ENCODE measurements at places on chromosomes 11 and 22.

DNA sequence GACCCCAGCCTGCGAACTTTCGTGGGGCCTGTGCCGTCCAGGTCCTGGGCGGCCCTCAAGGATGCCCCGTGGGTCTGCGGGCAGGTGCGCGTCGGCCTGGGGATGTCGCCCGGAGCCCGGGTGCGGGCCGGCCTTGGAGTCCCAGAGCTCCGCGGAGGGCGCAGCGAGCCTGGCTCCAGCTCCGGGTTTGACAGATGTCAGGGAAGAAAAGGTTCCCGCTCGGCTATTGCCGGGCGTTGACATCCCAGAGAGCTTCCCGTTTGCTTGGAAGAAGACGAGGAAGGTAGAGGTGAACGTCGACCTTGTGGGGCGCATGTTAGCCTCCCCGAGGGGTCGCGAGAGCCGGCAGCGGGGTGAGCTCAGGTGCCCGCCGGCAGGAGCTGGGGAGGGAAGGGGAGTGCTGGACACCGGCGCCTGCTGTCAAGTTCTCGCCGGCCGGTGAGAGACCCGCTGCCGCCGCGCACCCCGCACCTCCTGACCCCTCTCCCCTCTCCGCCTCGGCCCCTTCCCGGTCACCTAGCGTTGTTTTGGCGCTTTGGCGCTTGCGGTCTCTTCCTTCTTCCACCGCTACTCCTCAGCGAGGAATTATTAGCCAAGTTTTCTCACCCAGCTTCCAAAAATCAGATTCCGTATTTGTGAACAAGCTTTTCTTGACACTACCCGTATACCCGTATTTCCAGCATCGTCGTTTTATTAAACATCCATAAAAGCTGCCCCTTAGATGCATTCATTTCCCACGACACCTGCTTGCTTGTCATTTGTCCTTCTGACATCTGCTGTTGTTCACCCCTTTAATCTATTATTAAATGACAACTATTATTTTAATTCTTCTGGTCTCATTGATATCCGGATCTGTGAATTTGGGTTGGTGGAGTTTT lies 1.3 kb downstream of the BMAL1 start:
- no peak for DNase-seq

- DNase-seq: no peak
Measured at GRCh38 chr11:16778286-16778685, 39.8 kb downstream of the C11orf58 start.

DNA sequence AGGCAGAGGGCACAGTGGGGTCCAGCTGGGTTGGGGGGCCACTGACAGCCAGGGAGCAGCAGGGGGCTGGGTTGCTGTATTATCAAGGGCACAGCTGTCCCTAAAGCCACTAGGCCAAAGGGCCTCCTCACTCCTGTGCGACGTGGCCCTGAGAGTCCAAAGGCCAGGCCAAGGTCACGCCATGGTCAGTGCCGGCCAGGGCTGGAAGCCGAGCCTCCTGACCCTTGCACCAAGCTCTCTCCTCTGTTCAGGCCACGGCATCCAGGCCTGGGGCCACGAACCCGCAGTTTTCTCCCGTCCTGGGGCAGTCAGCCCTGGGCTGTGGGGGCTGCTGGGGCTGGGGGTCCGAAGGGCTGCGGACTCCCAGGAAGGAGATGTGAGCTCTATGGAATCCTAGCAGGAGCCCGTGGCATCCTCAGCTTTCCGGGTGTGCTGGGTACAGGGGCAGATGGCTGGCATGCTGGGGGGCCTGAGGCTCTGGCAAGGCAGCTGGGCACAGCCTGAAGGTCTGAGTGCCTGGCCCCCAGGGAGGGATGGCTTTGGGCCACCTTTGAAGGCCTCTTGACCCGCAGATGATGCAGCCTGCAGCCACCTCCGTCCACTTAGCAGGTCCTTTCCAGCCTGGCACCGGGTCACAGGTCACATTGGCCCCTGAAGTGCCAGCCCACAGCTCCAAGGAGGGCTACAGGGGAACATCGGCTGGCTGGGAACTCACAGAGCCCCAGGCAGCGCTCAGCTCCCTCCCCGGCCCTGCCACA lies 17.3 kb upstream of the PPARA start:
- no peak for DNase-seq

- DNase-seq: no peak
Measured at GRCh38 chr22:35622191-35622913, 5.2 kb upstream of the MB start.

DNA sequence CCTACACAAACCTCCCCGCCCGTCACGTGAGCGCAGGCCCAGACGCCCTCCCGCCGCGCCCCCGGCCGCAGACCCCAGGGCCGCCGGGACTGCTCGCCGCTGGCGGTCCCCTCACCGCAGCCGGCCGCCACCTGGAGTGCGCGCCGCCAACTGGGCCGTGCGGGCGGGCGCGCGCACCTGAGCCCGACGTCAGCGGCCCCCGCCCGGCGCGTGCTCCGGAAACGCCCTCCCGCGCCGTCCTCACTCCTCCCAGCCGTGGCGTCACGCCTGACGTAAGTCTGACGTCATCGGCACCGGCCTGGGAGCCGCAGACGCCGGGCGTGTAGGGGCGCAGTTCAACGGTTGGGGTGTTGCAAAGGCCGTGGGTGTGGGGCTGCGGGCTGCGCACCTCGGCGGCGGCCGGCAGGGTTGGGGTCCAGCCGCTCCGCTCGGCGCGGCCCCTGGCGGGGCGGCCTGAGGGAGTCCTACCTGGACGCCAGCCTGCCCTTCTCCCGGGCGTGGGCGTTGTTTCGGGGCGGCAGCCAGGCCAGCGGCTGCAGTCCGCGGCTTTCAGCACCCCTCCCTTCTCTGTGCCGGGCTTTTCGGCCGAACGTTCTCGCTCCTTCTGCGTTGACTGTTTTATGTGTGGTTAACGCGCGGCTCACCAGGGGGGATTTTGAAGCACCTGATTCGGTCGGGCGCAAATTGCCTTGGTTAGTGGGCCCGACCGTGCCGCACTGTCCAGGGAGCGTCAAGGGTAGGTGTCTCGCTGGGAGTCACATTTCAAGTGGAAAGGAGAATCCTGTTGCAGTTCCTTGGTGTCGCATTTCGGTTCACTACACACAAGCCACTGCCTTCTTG lies at the start of gene JOSD1:
Gene JOSD1, minus strand, starts transcription at position 155 of the 840 bp plus-strand sequence. CDS start 956 bp downstream, outside the sequence.
- DNase-seq: peak; percentile 95

GRCh38 chr11:31414338-31414737 lies 44.7 kb downstream of the DNAJC24 start:
- no peak for DNase-seq

DNA sequence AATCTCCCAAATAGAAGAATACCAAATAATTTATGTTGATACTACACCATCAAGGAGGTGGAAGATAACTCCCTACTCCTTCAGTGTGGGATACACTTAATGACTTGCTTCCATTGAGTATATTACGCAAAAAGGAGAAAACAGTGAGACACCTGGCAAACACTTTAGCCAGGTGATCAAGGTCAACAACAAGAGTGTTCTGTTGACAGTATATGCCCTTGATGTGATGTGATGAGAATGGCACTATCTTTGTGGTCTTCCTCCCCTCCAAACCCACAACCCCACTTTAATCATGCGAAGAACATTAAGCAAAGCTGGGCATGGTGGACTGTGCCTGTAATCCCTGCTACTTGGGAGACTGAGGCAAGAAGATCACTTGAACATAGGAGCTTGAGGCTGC lies 26.0 kb downstream of the MAPK1 start:
- DNase-seq: no peak

- DNase-seq: no peak
Measured at GRCh38 chr22:46145896-46146295, 4.4 kb upstream of the PPARA start.

DNA sequence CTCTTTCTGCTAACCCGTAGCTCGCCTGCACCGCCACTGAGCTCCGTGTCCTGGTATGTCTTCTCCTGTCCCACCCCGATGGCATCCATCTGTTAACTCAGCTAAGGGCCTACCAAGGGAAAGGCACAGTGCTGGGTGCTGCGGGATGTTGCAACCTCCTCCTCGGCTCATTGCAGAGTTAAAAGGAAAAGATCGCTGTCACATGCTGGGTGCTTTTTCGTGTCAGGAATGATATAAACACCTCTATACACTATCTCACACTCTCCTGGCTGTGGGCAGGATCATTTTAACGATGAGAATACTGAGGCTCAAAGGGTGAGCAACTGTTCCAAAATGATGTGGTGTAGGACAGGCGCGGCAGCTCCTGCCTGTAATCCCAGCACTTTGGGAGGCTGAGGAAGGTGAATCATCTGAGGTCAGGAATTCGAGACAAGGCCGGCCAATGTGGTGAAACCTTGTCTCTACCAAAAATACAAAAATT lies 10.1 kb downstream of the TXN2 start:
- DNase-seq: no peak

- DNase-seq: no peak
Measured at GRCh38 chr11:57072640-57073039, 83.9 kb downstream of the OR5AK2 start.

GRCh38 chr22:38310518-38311322 lies 6.5 kb downstream of the CSNK1E start:
- DNase-seq: no peak

GRCh38 chr22:36411589-36412258 lies 24.0 kb upstream of the MYH9 start:
- no peak for DNase-seq

DNA sequence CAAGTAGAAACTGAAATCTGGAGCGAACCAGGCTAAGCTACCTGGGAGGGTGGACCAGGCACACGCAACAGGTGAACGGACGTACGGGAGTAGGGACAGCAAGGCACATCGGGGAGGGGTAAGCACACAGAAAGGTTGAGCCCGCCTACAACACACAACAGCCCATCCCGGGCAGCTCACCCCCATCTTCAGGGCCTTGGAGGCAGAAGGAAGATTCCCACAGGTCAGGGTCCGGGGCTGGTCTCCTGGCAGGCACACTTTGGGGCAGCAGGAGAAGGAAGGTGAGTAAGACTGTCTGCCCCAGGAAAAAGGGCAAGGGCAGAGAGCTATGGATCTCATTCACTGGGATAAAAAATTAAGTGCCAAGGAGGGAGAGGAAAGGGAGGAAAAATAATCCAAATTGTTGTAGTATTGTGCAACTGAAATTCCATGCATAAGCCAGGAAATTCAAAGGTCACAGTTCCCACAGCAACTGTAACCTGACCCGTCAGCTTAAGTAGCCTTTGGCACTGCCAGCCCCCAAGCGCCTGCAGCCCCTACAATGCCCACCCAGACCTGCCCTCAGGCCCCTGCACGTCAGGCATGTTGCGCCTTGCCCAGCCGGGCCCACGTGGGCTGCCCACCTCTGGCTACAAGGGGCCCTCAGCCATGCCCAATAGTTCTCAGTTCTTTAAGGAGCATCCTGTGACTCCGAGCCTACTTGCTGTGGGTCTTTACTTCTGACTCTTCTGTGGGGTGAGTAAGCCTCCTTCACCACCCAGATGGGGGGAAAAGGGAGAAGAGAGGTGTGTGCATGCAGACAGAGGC lies 51.8 kb downstream of the MICAL3 start:
- DNase-seq: no peak

- no peak for DNase-seq
Measured at GRCh38 chr11:13883042-13883441, 79.5 kb upstream of the SPON1 start.

GRCh38 chr11:8564526-8564925 lies 29.5 kb downstream of the STK33 start:
- no peak for DNase-seq

GRCh38 chr11:72162891-72163492 lies 27.5 kb downstream of the FOLR3 start:
- DNase-seq: no peak

GRCh38 chr11:15146271-15147003 lies 31.7 kb downstream of the INSC start:
- DNase-seq: no peak

- DNase-seq: no peak
Measured at GRCh38 chr11:539971-540481, 2.7 kb downstream of the LRRC56 start.

DNA sequence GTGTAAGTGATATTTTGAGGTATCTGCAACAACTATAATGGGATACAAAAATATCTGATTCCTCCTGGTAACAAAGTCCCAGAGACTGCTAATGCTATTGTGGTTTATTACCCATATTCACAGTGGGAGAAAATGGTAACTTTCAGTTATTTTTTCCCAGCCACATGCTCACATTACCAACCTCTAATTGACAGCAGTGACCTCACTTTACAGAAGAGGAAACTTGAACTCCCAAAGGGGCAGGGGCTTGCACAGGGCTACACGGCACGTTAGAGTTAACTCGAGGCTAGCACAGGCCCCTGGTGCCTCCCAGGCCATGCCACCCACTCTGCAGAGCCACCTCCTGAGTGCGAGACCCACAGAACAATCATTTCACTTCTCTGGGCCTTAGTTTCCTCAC lies 132.4 kb downstream of the TENM4 start:
- DNase-seq: no peak

DNA sequence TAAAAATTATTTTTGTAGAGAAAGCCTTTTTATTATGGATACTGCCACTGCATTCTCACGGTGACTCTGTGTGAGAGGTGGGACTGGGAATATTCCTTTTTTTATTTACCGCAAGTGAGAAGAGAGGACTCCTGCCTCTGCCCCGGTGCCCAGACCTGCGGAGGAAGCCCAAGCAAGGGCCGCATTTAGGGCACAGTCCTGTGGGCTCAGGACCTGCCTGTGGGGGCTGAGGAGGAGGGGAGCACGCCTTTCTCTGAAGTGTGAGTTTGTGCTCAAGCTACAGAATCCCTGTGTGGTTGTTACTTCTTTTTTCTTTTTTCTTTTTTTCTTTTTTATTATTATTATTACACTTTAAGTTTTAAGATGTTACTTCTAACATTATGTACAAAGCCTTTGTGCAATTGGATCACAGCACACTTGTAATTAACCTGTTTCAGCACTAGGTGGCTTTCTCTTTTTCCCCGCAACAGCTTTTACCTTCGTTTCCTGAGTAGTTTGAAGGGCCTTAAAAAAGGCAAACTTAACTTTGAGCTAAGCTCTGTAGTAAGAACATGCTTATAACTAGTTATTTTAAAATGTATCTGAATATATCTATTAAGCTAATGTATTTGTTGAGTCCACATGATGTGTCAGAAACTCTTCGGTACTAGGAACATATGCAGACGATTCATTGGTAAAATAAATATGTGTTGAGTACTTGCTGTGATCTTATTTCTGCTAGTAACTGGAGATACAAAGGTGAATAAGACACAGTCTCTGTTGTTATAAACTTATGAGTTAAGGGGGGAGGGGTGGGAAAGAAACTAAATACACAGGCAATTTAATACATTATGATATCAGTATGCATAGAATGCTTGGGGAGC lies 18.3 kb downstream of the AMOTL1 start:
- no peak for DNase-seq

GRCh38 chr11:64124147-64124546 lies 41.8 kb downstream of the MACROD1 start:
- no peak for DNase-seq

DNA sequence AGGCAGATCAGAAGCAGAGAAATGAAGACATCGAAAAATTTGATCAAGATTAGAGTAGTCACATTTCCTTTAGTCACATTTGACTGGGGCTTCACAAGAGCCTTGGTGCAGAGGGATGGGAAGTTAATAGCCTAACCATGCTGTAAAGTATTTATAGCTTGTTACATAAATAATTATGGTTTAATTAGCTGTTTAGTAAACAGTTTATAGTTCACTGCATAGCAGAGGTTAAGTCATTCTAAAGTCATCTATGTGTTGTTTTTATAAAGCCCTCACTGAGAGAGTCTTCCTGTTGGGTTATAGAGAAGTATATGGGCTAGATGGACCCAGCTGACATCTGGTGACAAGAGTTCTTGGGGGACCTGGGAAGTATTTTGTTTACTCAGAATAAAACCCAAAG lies 47.1 kb downstream of the INSC start:
- no peak for DNase-seq
